ENCODE measurements at places on chromosomes 1 and 21. TPM values are rescaled to one million over a fixed set of nuclear protein-coding genes. Genes with fewer than 3 reads are reported as not detected.

The SPRR2G gene
- not detected for total RNA-seq

The ORC1 gene
- total RNA-seq: 2.2 TPM

The FCER1G gene
- not detected for total RNA-seq

The ASPM gene
- total RNA-seq: 4.5 TPM

The PTAFR gene
- 1.8 TPM for total RNA-seq

The PTGFR gene
- 0.21 TPM for total RNA-seq

The RAB29 gene
- 21.6 TPM for total RNA-seq

The ZSWIM5 gene
- 0.84 TPM for total RNA-seq

The CATSPERE gene
- total RNA-seq: 0.21 TPM

The GJA5 gene
- total RNA-seq: 0.29 TPM

The TMEM54 gene
- total RNA-seq: 162 TPM

The NBPF6 gene
- not detected for total RNA-seq

The KRTAP19-1 gene
- not detected for total RNA-seq

The SH2D1B gene
- total RNA-seq: not detected

The SLFNL1 gene
- 0.41 TPM for total RNA-seq

The WNT9A gene
- total RNA-seq: 10.1 TPM

The C8A gene
- total RNA-seq: not detected

Data from kidney epithelial cell (primary cell).